Stimulated activated CD4-positive, alpha-beta T cell treated with anti-CD3 and anti-CD28 coated beads, Interleukin-4, amount 100 ng/mL, for 1 hour (primary cell): ENCODE measurements at places on chromosomes 6 and 20.

GRCh38 chr6:125310994-125311649 is 9.4 kb upstream of the HDDC2 start:
- DNase-seq = no peak

DNA sequence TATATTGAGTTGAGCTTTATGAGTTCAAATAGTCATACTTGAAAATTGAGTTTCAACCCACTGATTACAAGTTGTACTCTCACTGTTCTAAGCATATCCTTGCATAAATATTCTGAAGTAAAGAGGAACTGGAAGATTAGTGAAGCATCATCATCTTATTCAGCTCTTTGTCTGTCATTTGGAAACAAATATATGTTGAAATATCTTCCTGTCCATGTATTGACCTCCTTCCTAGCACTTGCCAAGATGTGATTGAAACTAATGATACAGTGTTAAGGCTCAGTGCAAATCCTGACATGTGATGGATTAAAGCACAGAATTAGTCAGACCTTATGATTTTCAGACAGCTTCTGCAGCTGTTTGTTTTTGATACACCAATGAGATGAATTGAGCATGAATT is 434.3 kb downstream of the TBC1D32 start:
- no peak for DNase-seq

DNA sequence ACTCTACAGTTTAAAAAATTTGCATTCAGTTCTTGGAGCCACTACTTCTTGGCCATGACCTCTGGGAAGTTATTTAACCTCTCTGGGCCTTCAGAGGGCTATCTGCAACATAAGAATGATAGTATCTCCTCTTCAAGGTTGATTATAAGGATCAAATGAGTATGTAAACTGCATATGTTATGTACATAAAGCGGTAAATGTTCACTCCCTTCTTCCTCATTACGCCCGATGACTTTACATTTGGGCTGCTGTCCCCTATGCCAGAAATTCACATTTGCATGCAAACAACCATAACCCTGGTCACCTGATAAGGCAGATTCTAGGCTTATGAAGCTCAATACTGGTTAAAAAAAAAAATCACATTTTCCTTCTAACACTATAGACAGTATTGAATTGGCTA is 50.4 kb downstream of the ALDH5A1 start:
- DNase-seq = no peak

DNA sequence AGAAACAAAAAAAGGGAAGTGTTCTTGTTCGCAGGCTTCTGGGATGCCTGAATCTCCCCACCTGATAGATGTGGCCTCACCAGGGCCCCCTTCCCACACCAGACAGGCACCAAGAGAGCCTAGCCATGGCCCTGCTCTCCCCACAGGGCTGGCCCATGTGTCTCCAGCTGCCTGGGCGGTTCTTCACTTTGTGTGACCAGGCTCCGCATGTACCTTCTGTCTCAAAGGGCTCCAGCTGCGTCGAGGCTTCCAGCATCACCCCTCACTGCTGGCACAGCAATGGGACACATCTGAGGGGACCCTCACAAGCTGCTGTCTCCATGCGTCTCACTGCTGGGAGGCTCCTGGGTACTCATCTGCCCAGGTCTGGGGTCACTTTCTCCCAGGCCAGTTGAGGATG is 362.9 kb downstream of the ZFAND3 start:
- no peak for DNase-seq

DNA sequence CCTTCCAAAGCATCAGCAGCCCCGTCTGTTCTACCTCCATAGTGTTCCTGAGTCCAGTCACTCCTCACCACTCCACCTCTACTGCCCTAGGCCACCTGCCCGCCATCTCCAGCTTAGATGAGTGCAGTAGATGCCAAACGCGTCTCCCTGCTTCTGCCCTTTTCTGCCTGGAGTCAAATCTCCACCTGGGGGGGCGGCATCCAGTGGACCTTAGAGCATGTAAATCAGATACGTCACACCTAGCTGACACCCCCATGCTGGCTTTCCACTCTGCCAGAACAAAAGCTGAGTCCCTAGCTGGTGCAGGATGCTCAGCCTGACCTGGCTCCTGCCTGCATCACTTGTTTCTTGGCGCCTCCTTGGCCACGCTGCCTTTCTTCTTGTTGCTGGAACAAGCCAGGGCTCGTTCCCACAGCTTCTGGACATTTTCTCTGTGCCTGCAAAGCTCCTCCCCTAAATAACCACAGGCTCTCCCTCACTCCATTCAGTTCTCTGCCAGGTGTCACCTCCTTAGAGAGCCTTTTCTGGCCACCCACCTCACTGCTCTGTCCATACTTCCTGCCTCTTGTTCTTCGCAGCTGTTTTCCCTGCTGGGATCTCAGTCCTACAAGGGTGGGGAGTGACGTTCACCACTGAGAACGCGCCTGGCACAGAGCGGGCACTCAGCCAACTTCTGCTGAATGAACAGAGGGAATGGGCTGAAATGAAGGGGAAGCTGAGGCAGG is 5.8 kb downstream of the DDR1 start:
- DNase-seq = no peak

GRCh38 chr6:35079311-35080000 is 61.7 kb downstream of the TCP11 start:
- DNase-seq = no peak

DNA sequence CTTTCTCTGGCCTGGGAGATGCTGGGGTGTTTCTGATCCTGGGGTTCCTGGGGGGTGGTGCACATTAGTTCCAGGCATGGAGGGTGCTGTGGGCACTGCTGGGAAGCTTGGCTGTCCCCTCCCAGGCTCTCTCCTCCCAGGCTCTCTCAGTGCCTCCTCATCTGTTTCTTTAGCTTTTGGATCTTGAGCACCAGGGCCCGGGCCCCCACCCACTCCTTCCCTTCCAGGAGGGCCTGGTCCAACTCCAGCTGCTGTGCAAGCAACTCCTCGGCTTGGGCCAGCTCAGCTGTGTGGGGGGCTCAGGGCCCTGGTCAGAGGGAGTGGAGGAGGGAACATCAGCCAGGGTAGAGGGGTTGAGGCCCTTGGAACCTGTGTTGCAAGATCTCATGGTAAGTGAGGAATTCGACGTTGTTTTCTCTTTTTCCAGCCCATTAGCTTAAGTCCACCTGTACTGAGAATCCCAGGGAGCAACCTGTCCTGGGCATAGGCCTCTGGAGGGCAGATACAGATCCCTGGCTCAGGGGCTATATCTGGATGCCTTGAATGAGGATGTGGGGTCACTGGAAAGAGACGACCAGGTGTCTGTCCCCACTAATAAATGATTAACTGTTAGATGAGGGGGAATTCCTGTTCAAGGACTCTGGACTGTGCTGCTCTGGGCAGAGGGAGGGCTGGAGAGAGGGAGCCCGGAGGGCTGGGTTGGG is 34.5 kb upstream of the HLA-A start:
- no peak for DNase-seq

DNA sequence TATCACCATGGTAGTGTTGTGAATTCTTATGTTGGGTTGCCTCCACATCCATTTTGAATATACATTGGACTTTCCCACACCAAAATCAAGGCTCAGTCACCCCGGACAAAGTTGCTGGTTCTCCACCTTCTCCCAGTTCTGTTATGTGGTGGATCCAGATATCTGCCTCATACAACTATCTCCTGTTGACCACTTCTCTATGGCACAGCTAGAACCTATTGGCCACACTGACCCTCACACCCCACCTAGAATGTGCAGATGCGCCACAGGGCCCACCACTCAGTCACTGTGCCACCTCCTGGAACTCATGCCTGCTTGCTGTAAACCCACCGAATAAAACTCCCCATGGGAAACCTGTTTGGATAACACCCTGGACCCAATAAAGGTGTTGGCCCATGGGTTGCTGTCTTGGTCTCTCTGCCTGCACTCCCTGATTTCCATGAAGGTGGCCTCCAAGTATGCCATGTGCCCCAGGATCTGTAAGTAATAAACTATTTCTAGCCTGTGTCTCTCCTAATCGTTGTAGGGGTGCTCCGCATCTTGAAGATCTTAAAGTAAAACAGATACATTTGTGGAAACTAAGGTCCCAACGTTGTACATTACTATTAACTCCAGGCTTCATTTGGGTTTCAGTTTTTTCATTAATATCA is 7.2 kb upstream of the NQO2 start:
- DNase-seq = no peak

- no peak for DNase-seq
Observed at GRCh38 chr6:140812636-140813035, 1320.1 kb upstream of the GJE1 start.

GRCh38 chr6:24663189-24663588 is 3.5 kb downstream of the TDP2 start:
- DNase-seq = no peak

DNA sequence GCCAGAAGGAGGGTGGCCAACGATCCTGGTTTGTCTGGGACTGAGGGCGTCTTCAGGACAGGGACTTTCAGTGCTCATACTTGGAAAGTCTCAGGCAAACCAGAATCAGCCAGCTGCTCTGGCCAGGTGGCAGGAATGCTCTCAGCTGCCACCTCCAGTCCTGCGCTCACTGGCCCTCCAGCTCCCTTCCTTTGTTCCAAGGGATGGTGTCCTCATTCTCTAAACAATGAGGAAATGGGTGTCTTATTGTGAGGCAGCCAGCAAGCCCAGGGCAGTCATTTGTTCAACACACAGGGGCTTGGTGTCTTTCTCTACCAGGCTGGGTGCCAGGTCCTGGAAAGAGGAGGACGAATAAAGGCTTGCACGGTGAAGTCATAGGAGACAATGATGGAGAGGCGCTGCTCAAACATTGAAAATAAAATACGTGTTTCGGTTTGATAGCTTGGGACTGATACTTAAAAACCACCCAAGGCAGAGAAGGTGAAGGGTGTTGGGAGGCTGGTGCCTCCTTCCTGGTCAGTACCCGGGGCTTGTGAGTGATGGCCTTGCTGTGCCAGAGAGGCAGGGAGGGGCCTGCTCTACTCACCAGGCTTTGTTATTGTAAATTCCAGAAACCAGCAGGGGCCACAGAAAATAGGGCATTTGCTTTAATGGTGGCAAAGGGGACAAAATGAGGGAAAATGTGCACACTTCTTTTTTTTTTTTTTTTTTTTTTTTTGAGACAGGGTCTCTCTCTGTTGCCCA is 11.3 kb upstream of the TMEM181 start:
- DNase-seq = no peak

- DNase-seq = no peak
Observed at GRCh38 chr20:44479643-44480042, 4.0 kb downstream of the TTPAL start.

GRCh38 chr20:51313358-51313827 is 229.1 kb downstream of the NFATC2 start:
- DNase-seq = no peak

DNA sequence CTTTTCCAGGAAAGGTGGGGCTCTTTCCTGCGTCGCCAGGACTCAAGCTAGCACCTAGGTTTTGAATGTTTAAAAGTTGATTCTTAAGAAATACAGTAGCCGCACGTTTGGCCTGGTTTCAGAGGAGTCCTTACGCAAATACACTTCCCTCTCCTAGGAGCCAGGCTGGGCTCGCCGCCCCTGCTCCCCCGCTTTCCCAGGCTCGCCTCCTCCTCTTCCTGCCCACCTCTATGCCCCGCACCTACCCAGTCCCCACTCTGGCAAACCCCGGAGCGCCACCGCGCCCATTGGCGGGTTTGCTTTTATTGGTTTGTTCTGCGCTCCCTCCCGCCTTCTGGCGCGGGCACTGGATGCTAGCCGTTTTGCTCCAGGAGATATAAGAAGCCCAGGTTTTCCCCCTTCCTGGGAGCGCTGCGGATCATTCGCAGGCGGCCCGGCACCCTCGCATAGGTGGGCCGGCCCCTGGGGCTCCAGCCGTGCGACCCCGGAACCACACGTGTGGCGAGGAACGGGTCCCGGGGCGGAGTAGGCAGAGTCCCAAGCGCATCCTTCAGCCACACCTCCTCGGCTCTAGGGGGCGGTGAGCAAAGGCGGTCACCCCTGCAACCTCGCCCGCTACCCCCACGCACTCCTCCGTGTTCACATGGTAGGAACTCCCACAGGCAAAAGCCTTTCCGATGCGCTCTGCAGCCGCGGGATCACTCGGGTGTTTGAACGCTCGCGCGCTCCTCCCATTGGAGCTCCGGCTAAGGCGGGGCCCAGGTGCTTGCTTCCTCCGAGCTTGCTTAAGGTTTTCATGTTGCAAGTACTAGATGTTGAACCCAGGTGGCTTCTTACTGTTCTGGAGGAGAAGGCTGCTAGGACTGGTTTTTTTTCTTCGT is 119.0 kb downstream of the RTN4IP1 start:
- DNase-seq = peak; percentile 70

DNA sequence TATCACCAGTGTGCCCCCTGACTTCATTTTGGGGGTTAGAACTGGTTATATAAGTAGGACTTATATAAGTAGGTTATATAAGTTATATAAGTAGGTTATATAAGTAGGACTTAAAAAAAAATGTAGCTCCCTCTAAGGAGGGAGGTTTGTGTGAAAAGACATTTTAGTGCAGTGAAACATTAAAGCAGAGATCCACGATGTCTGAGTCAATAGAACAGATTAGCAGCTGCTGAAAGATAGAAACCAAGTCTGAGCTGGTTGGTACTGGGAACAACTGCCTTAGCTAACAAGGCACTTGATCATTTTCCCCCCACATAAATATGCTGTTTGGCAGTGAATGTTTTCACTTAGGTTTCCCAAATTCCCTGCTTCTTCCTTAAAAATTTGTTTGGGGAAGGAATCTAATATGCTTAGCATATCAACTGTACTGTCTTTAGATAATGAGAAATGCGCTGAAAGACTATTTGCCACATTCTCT is 2.1 kb upstream of the RPS12 start:
- no peak for DNase-seq

- no peak for DNase-seq
Observed at GRCh38 chr6:75874224-75874623, 125.2 kb downstream of the MYO6 start.

DNA sequence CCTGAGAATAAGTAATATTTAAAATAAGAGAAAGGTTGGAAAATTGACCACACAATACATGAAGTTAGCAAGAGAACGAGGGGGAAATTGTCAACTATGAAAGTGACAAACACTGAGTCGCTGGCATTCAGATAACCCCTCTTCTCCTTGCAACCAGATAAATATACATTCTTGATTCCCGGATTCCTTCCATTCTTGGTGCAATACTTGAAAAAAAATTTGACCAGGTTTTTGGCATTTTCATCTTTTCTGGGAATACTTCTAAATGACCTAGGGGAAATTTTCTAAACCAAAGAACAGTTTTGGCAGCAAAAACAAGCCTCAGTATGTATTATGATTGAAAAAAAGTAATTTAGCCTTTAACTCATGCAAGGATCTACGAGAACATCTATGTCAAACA is 164.0 kb downstream of the PDE7B start:
- no peak for DNase-seq
